GM12878 (cell line): ENCODE measurements at places on chromosomes 6 and 20. TPM values are rescaled to one million over a fixed set of nuclear protein-coding genes. Genes with fewer than 3 reads are reported as not detected.

DNA sequence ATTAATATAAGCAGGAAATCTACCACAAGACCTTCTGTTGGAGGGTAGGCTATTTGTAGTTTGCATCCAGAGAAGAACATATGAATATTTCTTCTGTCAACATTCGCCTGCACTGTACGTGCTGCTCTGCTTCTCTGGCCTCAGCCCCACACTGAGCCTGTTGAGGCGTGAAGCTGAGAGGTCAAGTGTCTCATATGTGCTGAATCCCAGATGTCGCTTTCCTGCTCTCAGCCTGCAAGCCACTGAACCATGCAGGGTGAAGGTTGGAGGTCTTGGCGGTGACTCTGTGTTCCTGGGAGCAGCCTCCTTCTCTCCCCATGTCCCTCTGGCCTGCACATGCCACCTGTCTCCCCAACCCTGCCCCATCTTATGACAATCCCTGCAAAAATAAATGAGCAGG is 83.6 kb downstream of the TMEM170B start:
- H3K36me3 ChIP-seq, result no peaks in the 10 kb centered on the region
- H3K27ac ChIP-seq, result no peak overlapping the region
- no peak overlapping the region for H3K4me3 ChIP-seq
- DNase-seq, result no peak
- no peaks in the 10 kb centered on the region for H3K4me1 ChIP-seq
- no peaks in the 10 kb centered on the region for H3K27me3 ChIP-seq

GRCh38 chr6:31480574-31480973 is 17.4 kb upstream of the MICB start:
- no peaks in the 10 kb centered on the region for H3K27me3 ChIP-seq
- DNase-seq, result no peak
- H3K4me1 ChIP-seq, result peaks cover 4% of the 10 kb centered on the region; the same call in 1 of the 2 replicates
- H3K27ac ChIP-seq, result no peak overlapping the region
- H3K36me3 ChIP-seq, result no peaks in the 10 kb centered on the region
- no peak overlapping the region for H3K4me3 ChIP-seq

Gene ADGRF5
- 0.13 TPM in 2 replicates for total RNA-seq

- no peak overlapping the region for H3K4me3 ChIP-seq
- H3K27ac ChIP-seq, result no peak overlapping the region
- H3K36me3 ChIP-seq, result no peaks in the 10 kb centered on the region
- DNase-seq, result no peak
- no peaks in the 10 kb centered on the region for H3K4me1 ChIP-seq
Measured at GRCh38 chr6:163188746-163189145, 225.8 kb upstream of the QKI start.

DNA sequence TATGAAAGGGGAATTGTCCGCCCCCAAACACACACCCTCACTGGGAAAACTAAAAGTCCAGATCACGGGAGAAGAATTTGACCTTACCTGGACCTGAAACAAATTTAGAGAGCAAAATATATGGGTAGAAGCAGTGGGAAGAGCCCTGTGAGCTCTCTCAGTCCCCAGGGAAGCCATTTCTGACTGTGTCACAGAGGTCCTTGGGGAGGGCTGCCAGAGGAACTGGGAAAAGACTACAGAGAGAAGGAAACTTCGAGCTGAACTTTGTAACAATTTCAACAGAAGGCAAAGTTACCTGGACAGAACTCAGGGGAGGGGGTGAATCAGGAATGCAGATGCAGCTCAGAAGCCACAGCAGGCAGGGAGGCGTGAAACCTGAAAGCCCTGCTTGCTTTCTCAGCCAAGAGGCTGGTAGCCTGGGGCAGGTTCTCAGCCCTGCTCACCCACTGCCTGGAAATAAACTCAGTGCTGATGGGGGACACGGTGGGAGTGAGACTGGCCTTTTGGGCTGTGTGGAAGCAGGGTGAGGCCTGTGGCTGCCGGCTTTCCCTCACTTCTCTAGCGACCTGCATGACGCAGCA is 163.8 kb downstream of the TMEM200A start:
- no peaks in the 10 kb centered on the region for H3K36me3 ChIP-seq
- H3K4me1 ChIP-seq, result peaks cover 2% of the 10 kb centered on the region; the same call in 1 of the 2 replicates
- no peaks in the 10 kb centered on the region for H3K27me3 ChIP-seq
- no peak overlapping the region for H3K27ac ChIP-seq
- H3K4me3 ChIP-seq, result no peak overlapping the region

DNA sequence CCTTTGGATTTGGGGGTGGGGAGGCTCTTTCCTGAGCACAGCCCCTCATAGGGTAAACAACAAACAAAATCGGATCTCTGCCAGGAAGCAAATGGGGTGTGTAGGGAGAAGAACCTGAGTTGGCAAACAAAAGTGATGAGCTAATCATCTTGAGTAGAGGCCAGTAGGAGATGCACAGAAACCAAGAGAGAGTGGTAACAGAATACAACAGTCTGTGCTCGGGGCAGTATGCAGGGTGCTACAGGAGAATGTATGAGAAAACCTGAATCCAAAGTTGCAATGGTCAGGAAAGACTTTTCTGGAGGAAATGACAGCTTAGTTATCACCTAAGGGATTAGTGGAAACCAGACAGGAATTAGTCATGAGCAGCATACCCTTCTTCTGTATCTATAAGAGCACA is 177.8 kb downstream of the CDKAL1 start:
- peaks cover 10% of the 10 kb centered on the region; the same call in 1 of the 2 replicates for H3K4me1 ChIP-seq
- no peak overlapping the region for H3K4me3 ChIP-seq
- no peak overlapping the region for H3K27ac ChIP-seq
- H3K36me3 ChIP-seq, result no peaks in the 10 kb centered on the region
- no peaks in the 10 kb centered on the region for H3K27me3 ChIP-seq
- no peak for DNase-seq

DNA sequence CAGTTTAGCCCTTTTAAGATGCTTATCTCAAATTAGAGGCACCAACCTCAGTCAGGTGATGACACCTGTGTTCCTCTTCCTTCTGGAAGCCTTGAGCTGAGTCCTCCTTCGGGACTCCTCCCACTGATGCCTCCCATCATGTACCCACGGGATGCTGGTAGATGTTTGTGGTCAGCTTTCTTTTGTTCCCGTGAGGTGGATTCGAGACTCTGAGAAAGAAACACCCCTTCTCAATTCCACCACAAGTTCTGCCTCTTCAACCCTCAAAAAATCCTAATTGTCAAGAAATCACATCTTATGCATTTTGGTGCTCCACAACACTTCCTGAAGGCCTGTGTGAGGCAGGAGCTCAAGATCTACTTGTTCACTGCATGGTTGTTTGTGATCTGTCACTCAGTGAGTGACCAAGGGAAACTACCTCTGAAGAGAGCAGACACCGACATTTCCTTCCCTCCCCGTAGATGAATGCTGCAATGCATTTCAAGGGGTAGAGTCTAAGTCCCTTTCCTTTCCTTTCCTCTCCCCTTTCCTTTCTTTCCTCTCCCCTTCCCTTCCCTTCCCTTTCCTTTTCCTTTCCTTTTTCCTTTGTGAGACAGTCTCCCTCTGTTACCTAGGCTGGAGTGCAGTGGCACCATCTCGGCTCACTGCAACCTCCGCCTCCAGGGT is 50.5 kb downstream of the PCNA start:
- no peaks in the 10 kb centered on the region; the same call in 1 of the 2 replicates for H3K27me3 ChIP-seq
- no peak for DNase-seq
- H3K36me3 ChIP-seq, result no peaks in the 10 kb centered on the region
- no peak overlapping the region for H3K27ac ChIP-seq
- H3K4me3 ChIP-seq, result no peak overlapping the region

GRCh38 chr20:60362531-60362930 is 404.3 kb downstream of the CDH26 start:
- H3K4me3 ChIP-seq, result no peak overlapping the region
- H3K4me1 ChIP-seq, result no peaks in the 10 kb centered on the region
- no peak overlapping the region for H3K27ac ChIP-seq

GRCh38 chr6:110409794-110410193 is 5.6 kb downstream of the DDO start:
- H3K4me3 ChIP-seq, result no peak overlapping the region
- no peak for DNase-seq
- H3K36me3 ChIP-seq, result no peaks in the 10 kb centered on the region
- no peaks in the 10 kb centered on the region for H3K4me1 ChIP-seq

Gene COMMD7
- total RNA-seq, result 26.5 and 27.2 TPM in 2 replicates

DNA sequence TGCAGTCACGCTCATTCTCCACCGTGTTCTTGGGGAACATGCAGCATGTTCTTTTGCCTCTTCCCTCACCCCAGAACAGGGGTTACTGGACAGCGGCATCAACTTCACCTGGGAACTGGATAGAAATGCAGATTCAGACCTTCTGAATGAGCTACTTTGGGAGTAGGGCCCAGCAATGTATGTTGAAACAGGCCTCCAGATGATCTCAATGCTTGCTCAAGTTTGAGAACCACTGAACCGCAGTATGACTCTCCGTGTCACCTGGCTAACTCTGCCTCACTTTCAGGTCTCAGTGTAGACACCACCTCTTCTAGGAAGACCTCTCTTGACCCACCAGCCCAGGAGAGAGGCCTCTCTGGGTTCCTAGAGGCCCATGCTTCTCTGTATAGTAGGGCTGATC is 4.9 kb downstream of the TRIB3 start:
- DNase-seq, result no peak
- peaks cover 6% of the 10 kb centered on the region for H3K4me1 ChIP-seq
- no peak overlapping the region for H3K27ac ChIP-seq
- no peak overlapping the region for H3K4me3 ChIP-seq

GRCh38 chr6:163263998-163264661 is 150.4 kb upstream of the QKI start:
- no peak overlapping the region for H3K27ac ChIP-seq
- H3K27me3 ChIP-seq, result peaks cover 1% of the 10 kb centered on the region; the same call in 1 of the 2 replicates
- H3K36me3 ChIP-seq, result no peaks in the 10 kb centered on the region
- no peak overlapping the region for H3K4me3 ChIP-seq
- no peak for DNase-seq
- no peaks in the 10 kb centered on the region for H3K4me1 ChIP-seq

DNA sequence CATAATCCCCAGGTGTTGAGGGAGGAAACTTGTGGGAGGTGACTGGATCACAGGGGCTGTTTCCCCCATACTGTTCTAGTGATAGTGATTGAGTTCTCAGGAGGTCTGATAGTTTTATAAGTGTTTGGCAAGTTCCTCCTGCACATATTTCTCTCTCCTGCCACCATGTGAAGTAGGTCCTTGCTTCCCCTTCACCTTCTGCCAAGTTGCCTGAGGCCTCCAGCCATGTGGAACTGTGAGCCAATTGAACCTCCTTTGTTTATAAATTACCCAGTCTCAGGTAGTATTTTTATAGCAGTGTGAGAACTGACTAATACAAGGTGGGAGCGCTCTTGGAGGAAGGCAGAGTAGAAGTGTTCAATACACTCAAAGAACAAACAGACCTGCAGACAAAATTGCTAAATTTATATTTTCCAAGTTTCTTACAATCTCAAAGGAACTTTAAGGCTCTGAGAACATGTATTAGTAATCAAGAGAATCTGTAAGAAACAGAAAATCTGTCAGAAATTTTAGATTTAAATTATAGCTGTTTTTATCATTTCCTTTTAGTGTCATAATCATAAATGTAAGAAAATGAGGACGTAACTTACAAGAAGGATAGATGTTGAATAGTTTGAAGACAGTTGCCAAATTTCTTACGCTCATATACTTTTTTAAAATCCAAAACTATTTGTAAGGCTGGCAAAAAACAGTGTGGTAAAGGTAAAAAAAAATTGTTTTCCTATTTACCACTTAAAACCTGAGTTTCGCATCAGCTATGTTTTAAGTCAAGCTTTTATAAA is 77.7 kb downstream of the ASCC3 start:
- no peak overlapping the region for H3K4me3 ChIP-seq
- no peaks in the 10 kb centered on the region; the same call in none of the 2 replicates for H3K36me3 ChIP-seq
- no peak for DNase-seq
- H3K27me3 ChIP-seq, result no peaks in the 10 kb centered on the region

- no peak overlapping the region for H3K4me3 ChIP-seq
- no peaks in the 10 kb centered on the region for H3K36me3 ChIP-seq
- H3K27me3 ChIP-seq, result peaks cover 4% of the 10 kb centered on the region
- H3K27ac ChIP-seq, result no peak overlapping the region
- DNase-seq, result no peak
- peaks cover 5% of the 10 kb centered on the region for H3K4me1 ChIP-seq
Measured at GRCh38 chr6:1626481-1626880, 16.8 kb downstream of the FOXC1 start.

GRCh38 chr6:157912326-157912725 is 69.3 kb upstream of the SYNJ2 start:
- no peaks in the 10 kb centered on the region for H3K36me3 ChIP-seq
- no peak overlapping the region for H3K4me3 ChIP-seq
- no peak for DNase-seq
- H3K4me1 ChIP-seq, result peaks cover 17% of the 10 kb centered on the region

DNA sequence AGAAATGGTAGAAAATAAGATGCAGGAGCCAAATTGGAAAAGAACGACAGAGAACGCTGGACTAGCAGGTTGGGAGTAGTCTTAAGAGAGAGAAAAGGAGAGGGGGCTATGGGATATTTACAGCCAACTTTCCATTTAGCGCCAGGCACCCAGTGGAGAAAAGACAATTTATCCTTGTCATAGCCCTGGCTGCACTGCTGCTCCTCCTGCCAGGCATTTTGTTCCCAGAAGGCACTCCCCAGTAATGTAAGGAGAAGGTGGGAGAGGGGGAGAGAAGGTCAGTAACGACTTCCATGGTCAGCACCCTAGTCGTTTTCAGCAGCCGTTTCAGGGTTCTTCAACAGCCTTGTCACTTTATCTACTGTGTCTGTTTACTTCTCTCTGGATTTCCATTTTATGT is 159.0 kb downstream of the TRMT11 start:
- no peak overlapping the region for H3K27ac ChIP-seq
- no peak for DNase-seq
- no peaks in the 10 kb centered on the region for H3K36me3 ChIP-seq
- H3K4me1 ChIP-seq, result no peaks in the 10 kb centered on the region
- H3K27me3 ChIP-seq, result no peaks in the 10 kb centered on the region

Gene BACH2
- total RNA-seq, result 0.16 and 0.28 TPM in 2 replicates

DNA sequence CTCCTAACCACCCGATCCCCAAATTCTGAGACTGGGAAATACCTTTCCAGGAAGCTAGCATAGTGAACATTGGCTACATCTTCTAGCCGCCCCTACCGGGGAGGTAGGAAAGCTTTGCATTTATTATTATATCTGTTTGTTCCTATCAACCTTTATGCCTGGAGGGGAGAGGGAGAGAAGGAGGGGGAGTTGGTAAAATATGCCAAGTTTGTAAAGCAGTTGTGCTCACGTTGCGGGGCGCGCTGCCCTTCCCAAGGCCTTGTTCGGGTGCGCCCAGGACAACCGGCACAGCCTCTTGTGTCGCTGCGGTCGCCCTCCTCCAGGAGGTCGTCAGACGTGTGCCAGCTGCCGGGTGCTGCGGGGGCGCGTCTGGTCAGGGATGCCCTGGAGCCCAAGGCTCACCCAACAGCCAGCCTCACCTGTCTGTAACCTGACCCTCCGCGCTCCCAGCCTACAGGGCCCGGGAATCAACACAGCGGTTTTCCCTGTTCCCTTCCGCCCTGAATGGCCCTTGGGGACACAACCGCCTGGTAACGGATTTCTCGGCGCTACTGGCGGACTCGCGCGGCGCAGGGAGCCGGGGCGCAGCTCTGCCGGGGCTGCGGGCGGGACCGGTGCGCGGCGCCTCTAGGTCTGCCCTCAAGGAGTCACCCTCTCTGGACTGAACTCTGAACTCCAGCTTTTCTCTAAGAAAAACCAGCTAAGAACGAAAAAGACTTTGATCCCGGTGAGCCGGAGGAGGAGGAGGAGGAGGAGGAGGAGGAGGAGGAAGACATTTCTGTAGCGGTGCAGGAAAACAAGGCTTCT is 1.1 kb upstream of the OVOL2 start:
- H3K27me3 ChIP-seq, result peaks cover 16% of the 10 kb centered on the region
- H3K27ac ChIP-seq, result no peak overlapping the region
- H3K36me3 ChIP-seq, result no peaks in the 10 kb centered on the region

Gene OPN5
- not detected in 2 replicates for total RNA-seq
